ENCODE measurements at places on chromosomes 6 and 20. TPM values are rescaled to one million over a fixed set of nuclear protein-coding genes. Genes with fewer than 3 reads are reported as not detected.
A peak's percentile ranks its signal among the peaks of the same experiment; 100 is the strongest.

Gene CGA
- total RNA-seq: not detected

- no peak overlapping the region for H3K4me3 ChIP-seq
- no peaks in the 10 kb centered on the region for H3K36me3 ChIP-seq
- H3K27me3 ChIP-seq: no peaks in the 10 kb centered on the region
- H3K4me1 ChIP-seq: no peaks in the 10 kb centered on the region
- no peak overlapping the region for H3K27ac ChIP-seq
Measured at GRCh38 chr6:164133095-164133494, 718.6 kb downstream of the QKI start.

Gene RPS18
- 1,662 TPM for total RNA-seq

GRCh38 chr6:19554356-19555225, 282.6 kb upstream of the ID4 start:
- H3K36me3 ChIP-seq: no peaks in the 10 kb centered on the region
- H3K4me3 ChIP-seq: no peak overlapping the region
- no peaks in the 10 kb centered on the region for H3K27me3 ChIP-seq
- H3K4me1 ChIP-seq: no peaks in the 10 kb centered on the region

- H3K36me3 ChIP-seq: no peaks in the 10 kb centered on the region
- no peaks in the 10 kb centered on the region for H3K27me3 ChIP-seq
- no peak overlapping the region for H3K4me3 ChIP-seq
Measured at GRCh38 chr20:46708172-46708860, 1.1 kb upstream of the SLC2A10 start.

GRCh38 chr20:52800734-52801627, 171.2 kb upstream of the TSHZ2 start:
- H3K4me3 ChIP-seq: no peak overlapping the region
- H3K4me1 ChIP-seq: no peaks in the 10 kb centered on the region
- H3K27me3 ChIP-seq: no peaks in the 10 kb centered on the region
- H3K27ac ChIP-seq: no peak overlapping the region
- DNase-seq: no peak
- no peaks in the 10 kb centered on the region for H3K36me3 ChIP-seq

- no peak for DNase-seq
- H3K4me3 ChIP-seq: no peak overlapping the region
- H3K27me3 ChIP-seq: no peaks in the 10 kb centered on the region
- H3K27ac ChIP-seq: no peak overlapping the region
Measured at GRCh38 chr20:25223179-25223661, 24.7 kb upstream of the PYGB start.

Gene GSTA4
- total RNA-seq: 63.4 TPM

Gene PRPH2
- 0.68 TPM for total RNA-seq

GRCh38 chr6:6560909-6561308, 27.6 kb upstream of the LY86 start:
- no peak overlapping the region for H3K4me3 ChIP-seq
- peaks cover 5% of the 10 kb centered on the region for H3K4me1 ChIP-seq
- no peak overlapping the region for H3K27ac ChIP-seq

DNA sequence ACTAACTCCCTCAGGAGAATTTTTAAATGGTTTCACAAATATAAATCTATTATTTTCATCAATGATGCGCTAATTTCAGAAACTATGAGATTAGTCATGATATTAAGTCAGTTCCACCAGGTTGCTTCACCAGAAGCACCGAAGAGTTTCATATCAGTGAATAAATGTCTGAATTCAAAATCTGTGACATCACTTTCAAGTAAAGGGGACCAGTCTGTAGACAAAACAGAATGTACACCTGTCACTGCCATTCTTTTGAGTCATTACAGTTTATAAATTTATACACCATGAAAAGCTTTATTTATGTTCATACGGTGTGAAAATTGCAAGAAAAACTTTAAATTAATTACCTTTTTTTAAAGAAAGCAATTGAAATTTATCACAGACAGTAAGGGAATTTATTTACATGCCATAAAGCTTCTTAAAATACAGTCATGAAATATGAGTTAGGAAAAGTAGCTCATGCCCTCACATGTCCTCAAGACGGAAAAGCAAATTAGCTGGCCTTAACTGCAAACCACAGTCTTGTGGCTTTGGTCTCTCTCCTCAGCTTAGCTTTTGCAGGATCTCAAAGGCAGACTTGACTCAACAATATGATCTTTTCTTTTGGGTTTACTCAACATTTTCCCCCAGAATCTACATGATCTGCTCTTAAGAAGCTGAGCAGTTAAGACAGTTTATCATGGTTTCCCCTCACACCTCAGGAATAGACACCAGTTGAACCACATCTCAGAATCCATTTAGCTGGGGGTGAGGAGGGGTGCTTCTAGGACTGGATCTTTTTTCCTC, 177.7 kb upstream of the MCHR2 start:
- no peak overlapping the region for H3K4me3 ChIP-seq
- no peak for DNase-seq
- no peaks in the 10 kb centered on the region for H3K27me3 ChIP-seq

GRCh38 chr6:18078866-18079265, 43.6 kb downstream of the NHLRC1 start:
- H3K4me1 ChIP-seq: no peaks in the 10 kb centered on the region
- no peak overlapping the region for H3K27ac ChIP-seq
- H3K27me3 ChIP-seq: no peaks in the 10 kb centered on the region
- H3K36me3 ChIP-seq: no peaks in the 10 kb centered on the region
- DNase-seq: no peak
- H3K4me3 ChIP-seq: no peak overlapping the region

Gene KCNK16
- not detected for total RNA-seq

- H3K4me3 ChIP-seq: no peak overlapping the region
- no peak for DNase-seq
- no peak overlapping the region for H3K27ac ChIP-seq
- H3K27me3 ChIP-seq: no peaks in the 10 kb centered on the region
- H3K4me1 ChIP-seq: no peaks in the 10 kb centered on the region
Measured at GRCh38 chr20:50020288-50020687, 37.5 kb downstream of the SNAI1 start.

DNA sequence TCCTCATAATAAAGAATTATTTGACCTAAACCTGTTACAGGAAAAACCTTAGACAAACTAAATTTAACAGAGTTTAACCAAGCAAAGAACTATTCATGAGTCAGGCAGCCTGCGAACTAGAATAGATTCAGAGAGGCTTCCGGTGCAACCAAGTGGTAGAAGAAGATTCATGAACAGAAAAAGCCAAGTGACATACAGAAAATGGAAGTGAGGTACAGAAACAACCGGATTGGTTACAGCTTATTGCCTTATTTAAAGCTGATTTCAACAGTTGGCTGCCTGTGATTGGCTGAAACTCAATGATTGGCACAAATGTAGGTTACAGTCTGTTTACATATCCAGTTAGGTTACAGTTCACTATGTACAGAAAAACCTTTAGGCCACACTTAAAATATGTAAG, 10.1 kb downstream of the PPP1R3G start:
- DNase-seq: no peak

GRCh38 chr20:31669876-31670275, 32.2 kb downstream of the COX4I2 start:
- peaks cover 97% of the 10 kb centered on the region for H3K4me1 ChIP-seq
- peak overlapping the region; percentile 74 for H3K27ac ChIP-seq
- peaks cover 15% of the 10 kb centered on the region for H3K36me3 ChIP-seq

DNA sequence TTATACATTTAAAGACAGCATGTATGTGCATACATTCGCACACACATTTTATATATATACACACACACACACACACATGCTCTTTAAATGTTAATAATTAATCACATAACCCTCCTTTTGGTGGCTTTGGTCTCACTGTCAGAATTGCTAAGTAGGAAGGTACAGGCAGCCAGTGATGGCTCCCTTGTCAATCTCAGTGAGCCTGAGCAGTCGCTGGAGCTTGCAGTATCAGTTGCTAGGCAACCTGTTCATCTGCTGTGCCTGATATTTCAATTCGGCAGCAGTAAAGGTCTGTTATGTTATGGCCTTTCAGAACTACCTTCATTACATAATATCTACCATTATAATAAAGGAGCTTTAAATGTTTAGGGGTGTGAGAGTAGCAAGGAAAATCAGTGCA, 374.3 kb downstream of the LMBRD1 start:
- H3K27ac ChIP-seq: no peak overlapping the region
- H3K27me3 ChIP-seq: no peaks in the 10 kb centered on the region
- H3K36me3 ChIP-seq: no peaks in the 10 kb centered on the region
- no peak overlapping the region for H3K4me3 ChIP-seq
- no peak for DNase-seq

DNA sequence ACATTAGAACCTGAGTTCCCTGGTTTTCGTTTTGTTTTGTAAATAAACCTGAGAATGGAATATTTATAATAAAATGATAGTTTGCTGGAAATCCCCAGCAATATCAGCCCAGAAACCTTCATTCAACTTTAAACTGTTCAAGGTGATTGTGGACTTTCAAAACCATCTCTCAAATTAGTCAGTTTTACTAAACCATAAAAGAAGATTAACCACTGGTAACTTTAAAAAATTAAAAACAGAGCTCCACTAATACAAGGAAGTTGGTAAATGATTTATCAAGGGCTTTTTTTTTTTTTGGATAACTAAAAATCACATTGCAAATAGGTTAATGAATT, 10.0 kb downstream of the MBOAT1 start:
- H3K27me3 ChIP-seq: no peaks in the 10 kb centered on the region
- no peaks in the 10 kb centered on the region for H3K36me3 ChIP-seq
- no peak for DNase-seq
- no peak overlapping the region for H3K27ac ChIP-seq
- no peak overlapping the region for H3K4me3 ChIP-seq

DNA sequence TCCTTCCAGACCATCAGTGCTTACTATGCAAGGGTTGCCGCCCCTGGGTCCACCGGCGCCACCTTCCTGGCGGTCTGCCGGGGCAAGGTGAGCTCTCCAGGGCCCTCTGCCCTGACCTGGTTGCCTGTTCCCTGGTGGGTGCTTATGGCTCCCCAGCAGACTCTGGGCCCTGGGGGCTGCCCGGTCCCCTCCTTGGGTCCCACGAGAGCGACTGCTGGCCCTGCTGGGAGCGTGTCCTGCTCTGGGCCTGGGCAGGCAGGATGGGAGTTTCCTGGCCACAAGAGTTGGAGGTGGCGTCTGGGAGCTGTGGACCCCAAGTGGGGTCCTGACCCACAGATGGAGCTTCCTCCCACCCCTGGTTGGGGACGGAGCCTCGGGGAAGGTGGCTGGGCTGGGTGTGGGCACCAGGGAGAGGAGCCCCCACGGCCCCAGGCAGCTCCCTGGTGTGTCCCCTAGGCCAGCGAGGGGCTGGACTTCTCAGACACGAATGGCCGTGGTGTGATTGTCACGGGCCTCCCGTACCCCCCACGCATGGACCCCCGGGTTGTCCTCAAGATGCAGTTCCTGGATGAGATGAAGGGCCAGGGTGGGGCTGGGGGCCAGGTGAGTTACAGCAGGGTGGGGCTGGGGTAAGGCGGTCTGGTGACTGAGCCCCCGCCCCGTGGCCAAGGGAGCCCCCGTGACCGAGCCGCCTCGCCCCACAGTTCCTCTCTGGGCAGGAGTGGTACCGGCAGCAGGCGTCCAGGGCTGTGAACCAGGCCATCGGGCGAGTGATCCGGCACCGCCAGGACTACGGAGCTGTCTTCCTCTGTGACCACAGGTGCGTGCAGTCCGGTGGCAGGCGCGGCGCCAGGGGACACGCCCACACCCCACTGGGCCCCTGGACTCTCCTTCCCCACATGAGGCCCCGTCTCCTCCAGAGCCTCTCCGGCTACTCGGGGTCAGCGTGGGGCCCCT, 7.1 kb upstream of the TNFRSF6B start:
- peaks cover 60% of the 10 kb centered on the region for H3K4me1 ChIP-seq
- peak overlapping the region; percentile 93 for H3K27ac ChIP-seq
- no peaks in the 10 kb centered on the region for H3K27me3 ChIP-seq
- no peak overlapping the region for H3K4me3 ChIP-seq
- peaks cover under 1% of the 10 kb centered on the region for H3K36me3 ChIP-seq
